MM.1S (cell line): ENCODE measurements at places on chromosomes 6 and 20.

GRCh38 chr6:102488729-102489128 lies 1095.2 kb downstream of the GRIK2 start:
- no peak for DNase-seq

DNA sequence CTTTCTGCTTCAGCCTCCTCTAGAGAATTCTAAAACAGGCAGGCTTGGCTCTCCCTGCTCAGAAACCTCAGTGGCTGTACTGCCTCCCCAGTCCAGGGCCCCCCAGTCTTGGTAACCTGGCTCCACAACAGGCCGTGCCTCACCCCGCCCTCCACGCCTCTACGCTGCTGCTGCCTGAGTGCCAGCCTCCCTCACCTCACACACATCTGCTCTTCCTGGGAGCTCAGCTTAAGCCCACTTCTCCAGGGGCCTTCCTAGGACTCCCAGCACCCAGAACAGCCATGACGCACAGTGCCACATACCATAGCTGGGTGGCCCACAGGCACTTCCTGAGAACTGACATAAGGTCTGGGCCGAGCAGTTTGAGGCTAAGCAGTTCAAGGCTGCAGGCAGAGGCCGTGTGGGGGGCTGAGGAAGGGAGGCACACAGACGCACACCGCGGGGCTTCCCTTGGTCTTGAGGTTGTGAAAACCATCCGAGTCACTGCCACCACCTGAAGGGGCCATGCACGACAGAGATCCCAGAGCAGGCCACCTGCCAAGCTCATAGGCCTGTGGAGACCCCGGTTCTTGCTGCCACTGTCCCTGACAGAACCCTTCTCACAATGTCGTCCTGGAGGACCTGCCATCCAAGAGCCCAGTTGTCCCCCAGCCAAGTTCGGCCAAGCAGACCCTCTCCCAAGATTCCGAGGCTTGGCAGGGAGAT lies 42.6 kb downstream of the DSTN start:
- no peak for DNase-seq

GRCh38 chr6:133368664-133369063 lies 127.5 kb downstream of the EYA4 start:
- peak; percentile 68 for DNase-seq

GRCh38 chr6:37985355-37985754 lies 165.8 kb downstream of the ZFAND3 start:
- DNase-seq, result no peak

DNA sequence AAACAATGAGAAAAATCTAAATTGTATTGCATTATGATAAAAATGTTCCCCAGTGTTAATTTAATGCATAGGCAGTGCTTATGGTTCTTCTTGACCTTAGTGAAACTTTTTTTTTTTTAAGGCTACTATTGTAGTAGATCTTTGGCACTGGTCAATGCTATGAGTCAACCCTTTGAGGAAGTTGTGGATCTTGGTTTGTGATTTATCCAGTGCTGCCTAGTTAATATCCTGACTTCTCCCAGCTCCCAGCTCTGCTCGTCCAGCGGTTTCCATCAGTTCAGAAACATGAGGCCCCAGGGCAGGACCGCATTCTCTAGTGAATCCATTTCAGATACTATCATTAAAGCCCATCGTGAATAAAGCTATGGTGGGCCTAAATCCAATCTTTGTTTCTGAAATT lies 364.5 kb upstream of the JARID2 start:
- no peak for DNase-seq

GRCh38 chr20:57657535-57658446 lies 37.6 kb upstream of the ZBP1 start:
- DNase-seq, result no peak

- DNase-seq, result no peak
These were observed 215.3 kb downstream of the BMP7 start for GRCh38 chr20:57051096-57051495.

GRCh38 chr6:134816780-134817179 lies 133.1 kb downstream of the ALDH8A1 start:
- no peak for DNase-seq

GRCh38 chr6:158467923-158468322 lies 92.0 kb upstream of the TMEM181 start:
- no peak for DNase-seq

DNA sequence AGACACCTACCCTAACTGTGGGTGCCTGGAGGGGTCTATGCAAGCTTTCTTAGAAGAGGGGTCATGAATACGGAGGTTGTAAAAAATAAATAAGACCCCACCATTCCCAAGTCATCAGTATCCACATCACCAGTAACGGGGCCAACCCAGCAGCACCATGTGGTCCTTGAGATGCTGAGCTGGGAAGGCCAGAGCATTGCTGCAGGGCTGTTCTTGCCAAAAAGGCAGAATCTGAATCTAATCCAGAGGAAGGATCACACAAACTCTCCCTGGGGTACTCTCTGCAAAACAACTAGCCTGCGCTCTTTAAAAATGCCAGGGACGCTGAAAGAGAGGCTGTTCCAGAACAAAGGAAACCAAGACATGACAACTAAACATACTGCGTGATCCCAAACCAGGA lies 43.2 kb downstream of the SSR1 start:
- DNase-seq, result no peak

DNA sequence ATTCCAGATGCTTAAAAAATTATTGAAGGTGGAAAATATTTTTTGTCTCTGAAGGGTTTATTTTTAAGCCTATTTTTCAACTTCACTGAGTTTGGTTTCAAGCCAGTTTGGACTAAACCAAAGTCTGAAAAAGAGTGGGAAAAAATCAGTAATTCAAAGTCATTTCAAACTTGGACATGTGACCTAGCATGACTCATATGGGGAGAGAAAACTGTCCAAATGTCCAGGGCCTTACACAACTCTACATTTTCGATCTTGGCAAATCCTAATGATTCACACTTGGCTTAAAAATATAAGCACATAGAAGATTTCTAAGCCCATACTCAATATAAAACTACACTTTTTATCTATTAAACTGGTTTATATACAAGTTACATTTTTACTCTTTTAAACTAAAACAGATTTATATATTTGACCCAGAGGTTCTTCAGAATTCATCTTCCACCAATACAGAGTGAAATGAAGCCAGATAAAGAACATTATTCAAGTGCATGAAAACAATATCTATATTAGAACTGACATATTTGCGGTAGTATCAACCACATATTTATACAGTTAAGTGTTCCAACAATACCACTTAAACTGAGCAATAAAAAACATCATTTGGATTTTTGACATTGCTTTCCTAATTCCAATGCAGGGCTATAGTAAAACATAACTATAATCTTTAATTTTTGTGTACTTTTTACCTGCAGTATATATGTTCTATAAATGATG lies 110.3 kb upstream of the TCF21 start:
- DNase-seq, result no peak

DNA sequence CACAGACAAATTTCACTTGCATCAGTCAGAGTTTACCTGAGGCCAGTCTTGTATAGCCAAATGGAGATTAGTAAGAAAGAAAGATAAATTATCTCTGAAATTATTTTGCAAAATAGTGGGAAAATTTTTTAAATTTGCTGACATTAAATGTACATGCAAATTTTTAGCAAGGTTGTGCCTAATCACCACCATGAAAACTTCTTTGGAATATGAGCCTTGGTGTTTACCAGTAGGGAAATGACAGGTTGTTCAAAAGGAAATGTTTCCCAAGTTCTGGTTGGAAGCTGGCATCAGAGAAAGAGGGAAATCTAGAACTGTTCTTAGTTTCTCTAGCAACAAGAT lies 34.4 kb upstream of the LOC128125822 start:
- no peak for DNase-seq

- DNase-seq, result no peak
These were observed 21.7 kb downstream of the VPS52 start for GRCh38 chr6:33249732-33250630.

GRCh38 chr6:146847426-146847825 lies 248.7 kb downstream of the ADGB start:
- no peak for DNase-seq

GRCh38 chr6:136160250-136160649 lies 89.9 kb downstream of the MTFR2 start:
- DNase-seq, result no peak

GRCh38 chr6:16437095-16437494 lies 198.7 kb downstream of the GMPR start:
- no peak for DNase-seq

GRCh38 chr20:55159230-55159629 lies 683.8 kb downstream of the DOK5 start:
- no peak for DNase-seq

DNA sequence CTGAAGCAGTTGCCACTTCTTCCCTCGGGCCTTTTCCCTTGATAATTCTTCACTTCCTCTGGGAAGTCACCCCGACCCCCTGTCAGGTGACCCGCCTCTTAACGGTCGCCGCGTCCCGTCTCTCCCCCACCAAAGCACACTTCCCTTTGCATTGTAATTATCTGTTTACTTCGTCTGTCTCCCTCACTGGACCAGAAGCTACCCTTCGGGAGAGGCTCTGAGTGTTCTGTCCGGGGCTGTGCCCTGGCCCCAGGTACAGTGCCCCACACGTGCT lies 771 bp upstream of the SNAI1 start:
- DNase-seq, result no peak

- DNase-seq, result no peak
These were observed 134.5 kb downstream of the AGPAT4 start for GRCh38 chr6:161139304-161139765.

DNA sequence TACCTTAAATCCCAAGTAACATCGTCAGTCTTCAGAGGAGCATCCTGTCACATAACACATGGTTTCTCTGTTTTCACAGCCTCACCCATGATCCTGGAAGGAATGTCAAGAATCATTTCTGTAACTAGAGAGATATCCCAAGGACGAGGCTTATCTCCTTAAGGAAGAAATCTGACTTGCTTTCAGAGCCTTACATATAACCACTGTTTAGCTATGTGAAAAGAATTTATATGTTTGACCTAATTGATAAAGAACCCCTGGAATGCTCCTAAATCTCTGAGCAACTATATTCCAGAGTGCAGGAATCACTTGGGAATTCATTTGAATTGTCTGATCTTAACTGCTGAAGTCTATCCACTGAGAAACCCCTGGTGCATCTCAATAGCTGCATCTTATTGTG lies 243.1 kb downstream of the ALDH8A1 start:
- no peak for DNase-seq

DNA sequence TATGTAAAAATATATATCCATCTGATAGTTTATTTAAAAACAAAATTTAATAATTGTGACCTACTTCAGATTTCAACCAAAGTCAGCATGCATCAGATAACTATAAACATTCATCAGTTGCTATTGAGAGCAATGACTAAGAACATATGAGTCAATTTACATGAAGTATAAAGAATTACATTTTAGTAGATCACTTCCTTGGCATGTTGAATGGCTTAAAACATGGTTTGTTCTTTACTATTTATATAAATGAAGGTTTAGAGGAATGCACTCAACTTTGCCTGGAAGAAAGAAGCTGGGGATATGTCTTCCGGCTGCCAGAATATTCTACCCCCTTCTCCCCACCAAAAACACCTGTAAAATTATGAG lies 6.4 kb upstream of the FAM217A start:
- no peak for DNase-seq

DNA sequence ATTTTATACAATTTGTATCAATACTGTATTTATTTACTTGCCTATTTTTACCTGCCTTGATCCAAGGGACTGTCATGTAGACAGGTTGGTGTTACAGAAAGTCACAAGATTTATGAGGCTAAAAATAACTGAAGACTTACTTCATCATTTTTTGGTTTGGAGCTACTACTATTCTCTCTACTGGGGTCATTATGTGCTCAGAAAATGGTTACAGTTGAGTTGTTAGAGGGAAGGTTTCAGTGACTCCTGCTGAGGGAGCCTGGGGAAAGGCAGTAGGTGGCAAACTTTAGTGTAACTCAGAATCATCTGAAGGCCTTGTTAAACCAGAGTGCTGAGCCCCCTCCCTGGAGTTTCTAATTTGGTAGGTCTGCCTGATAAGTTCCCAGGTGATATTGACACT lies 118.8 kb downstream of the TINAG start:
- peak; percentile 8 for DNase-seq

- no peak for DNase-seq
These were observed 89.5 kb downstream of the MAP3K7 start for GRCh38 chr6:90497411-90497810.

GRCh38 chr20:45338121-45339030 lies 9.8 kb downstream of the SDC4 start:
- no peak for DNase-seq

- no peak for DNase-seq
These were observed 49.4 kb upstream of the TOP1 start for GRCh38 chr20:40979247-40979646.

DNA sequence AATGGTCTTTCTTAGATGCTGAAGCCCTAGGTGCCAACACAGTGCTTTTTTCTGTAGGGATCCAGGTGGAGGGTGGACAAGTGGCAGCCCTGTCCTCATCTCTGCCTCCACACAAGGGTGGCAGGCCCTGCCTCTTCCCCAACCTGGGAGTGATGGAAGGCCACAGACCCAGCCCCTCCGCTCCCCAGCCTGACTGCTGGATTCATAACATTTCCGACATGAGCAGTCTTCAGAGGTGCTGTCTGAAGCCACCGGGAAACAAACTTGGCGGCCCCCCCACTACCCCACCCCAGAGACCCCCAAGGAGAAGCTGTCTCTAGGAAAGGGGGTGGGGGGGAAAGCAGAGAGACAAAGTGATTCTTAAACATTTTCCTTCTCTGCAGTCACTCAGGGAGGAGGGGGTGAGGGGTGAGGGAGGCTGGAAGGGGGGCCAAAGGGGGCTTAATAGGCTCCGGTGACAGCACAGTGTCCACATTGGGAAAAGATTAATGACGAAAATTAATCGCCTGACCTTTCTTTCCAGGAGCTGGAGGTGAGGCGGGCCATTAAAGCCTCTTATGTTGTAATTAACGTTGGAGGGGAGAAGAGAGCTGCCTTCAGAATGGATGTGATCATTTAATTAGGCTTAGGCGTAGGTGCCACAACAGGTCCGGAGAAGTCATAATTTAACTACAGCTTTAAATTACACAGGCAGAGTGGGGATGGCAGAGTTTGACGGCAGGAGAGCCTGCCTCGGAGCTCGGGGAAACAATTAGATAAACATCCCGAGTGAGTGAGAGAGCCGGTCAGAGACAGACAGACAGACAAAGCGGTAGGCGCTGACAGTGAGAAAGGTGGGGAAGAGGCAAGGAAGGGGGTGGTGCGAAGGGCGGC lies 76.8 kb upstream of the FOXP4 start:
- no peak for DNase-seq

DNA sequence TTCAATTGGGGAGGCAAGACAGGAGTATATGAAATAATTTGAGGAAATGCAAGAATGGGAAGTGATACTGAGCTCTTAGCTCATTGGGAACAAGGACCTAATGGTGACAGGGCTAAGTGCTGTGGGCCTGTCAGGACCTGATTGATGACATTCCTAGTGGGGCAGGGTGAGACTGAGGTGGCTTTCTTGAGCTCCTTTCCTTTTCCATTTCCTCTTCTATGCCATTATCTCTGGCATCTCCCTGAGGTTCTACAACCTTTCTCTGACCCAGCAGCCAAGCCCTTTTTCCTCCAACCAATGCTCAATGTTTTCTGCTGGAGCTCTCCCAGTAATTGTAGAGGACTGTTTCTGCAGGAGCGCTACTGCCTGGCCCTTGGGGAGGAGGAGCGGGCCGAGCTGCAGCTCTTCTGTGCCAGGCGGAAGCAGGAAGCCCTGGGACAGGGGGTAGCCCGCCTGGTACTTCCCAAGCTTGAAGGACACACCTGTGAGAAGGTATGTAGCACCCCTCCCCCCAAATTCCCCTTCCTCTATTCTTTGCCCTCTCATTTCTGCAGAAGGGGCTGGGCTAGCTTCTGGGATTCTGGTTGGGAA lies 2.8 kb upstream of the TOMM6 start:
- no peak for DNase-seq
